ENCODE measurements at places on chromosomes 7 and 10.

- DNase-seq: no peak
Measured at GRCh38 chr7:146115851-146116520, 615 bp upstream of the CNTNAP2 start.

DNA sequence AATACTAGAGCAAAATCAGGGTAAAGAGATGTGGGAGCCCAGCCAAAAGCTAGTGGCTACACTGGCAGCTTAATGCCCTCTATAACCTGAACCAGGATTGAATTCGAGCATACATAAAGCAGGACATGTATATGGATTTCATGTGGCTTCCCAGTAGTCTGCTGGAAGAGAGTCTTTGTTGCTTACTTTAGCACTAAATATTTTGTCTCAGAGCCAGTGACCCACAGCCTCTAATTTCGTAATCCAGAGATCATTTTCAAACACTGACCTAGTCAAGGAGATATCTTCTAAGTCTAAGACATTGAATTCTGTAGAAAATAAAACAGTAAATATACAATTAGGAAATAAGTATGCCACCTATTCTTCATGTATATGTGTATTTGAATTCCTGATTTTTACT is 64.2 kb upstream of the GNAI1 start:
- DNase-seq: no peak

GRCh38 chr10:119305860-119306513 is 98.6 kb downstream of the GRK5 start:
- DNase-seq: peak; percentile 79

DNA sequence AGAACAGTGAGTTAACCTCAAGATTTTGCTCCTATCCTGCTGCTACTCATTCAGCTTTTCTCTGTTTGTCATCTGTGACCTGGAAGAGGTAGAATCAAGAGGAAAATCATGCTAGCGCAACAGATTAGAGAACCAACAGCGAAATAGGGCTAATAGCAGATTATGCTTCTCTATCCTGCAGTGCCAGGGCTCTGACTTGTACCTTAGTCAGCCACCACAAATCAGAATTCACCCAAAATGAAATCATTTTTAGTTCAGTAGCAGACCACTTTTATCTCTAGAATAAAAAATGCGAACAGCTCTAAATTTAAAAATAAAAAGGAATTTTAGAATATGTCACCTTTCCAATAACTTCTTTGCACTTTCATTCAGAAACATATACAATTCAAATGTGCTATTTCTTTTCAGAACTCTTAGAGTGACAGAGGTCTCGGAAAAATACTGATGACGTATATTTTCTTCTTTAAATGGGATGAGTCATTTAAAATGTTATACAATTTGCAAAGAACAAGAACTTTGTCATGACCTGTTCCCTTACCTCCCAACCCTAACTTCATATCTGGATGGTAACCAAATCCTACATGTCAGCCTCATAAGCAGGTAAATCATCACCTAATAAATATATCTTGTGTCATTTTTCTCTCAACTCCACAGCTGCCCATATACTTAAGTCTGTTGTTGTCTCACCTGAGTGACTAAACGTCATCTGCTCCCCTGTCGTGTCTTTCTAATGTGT is 896.4 kb downstream of the PCDH15 start:
- DNase-seq: no peak

DNA sequence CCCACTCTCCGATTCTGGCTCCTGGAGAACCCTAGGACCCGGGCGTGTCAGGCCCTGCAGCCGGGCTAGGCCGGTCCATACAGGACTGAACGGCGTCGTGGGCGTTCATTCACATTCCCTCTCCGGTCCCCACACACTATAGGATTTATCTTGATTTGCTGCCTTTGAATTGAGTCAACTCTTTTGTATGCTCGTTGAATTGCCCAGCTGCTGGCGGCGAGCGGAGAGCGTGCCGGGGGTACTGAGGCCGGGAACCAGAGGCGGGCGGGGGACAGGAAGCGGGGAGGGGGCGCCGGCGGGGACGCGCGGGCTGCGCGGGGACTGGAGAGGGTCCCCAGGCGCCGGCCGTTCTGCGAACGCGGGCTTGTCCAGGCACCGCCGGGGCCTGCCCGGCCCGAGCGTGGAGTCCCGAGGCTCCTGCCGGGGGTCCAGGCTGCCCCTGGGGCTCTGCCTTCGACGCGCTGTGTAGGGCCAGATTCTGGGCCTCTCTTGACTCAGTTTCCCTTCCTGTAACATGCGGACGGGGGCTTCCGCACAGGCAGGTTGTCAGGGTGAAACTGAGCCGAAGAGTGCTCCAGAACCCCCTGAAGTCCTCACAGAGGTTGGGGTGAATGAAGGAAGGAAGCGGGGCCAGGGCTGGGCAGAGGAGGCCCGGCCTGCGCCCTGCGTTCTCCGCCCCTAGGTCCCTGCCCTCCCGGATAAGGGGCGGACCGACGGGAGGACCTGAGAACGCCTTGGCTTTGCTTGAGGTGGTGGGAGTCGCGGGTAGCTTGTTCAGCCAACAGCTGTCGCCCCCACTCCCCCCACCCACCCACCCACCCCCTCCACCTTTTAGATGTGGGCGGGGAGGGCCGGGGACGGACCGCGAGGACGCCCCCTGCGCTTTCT is 769 bp upstream of the ELFN1 start:
- no peak for DNase-seq

DNA sequence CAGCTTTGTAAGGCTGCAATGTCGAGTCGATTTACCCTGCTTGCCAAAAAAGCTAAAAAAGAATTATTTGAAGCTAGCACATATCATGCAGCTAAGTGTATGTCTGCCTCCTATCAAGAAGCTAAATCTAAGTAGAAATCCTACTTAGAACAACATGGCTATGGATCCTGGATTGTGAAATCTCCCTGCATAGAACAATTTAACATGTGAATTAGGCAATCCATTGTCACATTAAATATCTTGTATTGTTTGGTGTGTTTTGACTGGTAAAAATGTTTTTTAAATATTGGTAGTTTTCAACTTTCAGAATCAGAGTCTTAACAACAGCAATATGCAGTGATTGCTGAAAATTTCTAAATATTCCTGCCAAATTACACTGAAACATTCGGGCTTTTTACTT is 73.3 kb downstream of the SKIDA1 start:
- DNase-seq: no peak

GRCh38 chr7:33640741-33641140 is 264.6 kb upstream of the BMPER start:
- DNase-seq: no peak

DNA sequence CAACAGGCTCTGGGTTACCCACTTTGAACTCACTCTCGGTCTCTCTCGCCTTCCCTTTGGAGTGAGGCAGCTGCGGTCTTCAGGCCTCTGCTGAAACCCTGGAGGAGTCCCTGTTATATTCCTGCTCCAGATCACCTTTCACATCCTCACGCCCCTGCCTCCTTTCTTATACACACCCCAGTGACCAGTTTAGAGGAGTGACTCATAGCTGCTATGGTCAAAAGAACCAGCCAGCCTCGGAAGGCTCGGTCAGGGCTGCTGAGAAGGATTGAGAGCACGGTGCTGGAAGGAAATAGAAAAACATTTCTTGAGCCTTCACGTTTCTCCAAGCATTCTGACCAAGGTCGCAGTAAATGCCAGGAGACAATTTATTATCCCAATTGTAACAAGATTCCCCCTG is 28.3 kb upstream of the SVOPL start:
- no peak for DNase-seq

DNA sequence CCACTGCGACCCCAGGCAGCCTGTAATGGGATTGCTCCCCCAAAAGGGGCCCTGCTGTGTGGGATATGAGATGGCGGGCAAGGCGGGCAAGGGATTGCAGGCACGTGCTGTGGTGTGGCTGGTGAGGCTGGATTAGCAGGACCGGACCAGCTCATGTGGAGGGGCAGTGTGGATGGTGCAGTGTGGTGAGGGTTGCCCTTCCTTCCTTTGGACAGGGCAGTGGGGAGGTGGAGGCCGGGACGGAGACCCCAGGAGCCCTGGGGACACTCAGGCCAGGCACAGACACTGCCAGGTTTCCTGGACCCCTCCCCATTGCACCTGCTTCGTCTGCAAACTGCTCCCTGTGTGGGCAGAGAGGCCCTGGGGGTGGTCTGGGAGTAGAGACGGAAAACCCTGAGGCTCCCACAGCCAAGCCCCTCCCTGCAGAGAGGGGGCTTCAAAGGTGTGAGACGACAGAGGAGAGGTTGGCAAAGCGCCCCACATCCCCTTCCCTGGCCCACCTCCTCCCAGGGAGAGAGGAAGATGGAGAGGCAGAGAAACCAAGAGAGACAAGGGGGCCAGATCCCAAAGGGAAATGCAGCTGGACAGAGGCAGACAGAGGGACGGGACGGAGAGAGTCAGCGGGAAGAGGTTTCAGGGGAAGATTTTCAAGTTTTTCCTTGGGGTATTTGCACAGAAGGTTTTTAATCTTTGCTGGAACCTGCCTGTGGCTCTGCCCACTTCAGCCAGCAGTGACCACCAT is 89.2 kb downstream of the MICALL2 start:
- no peak for DNase-seq

DNA sequence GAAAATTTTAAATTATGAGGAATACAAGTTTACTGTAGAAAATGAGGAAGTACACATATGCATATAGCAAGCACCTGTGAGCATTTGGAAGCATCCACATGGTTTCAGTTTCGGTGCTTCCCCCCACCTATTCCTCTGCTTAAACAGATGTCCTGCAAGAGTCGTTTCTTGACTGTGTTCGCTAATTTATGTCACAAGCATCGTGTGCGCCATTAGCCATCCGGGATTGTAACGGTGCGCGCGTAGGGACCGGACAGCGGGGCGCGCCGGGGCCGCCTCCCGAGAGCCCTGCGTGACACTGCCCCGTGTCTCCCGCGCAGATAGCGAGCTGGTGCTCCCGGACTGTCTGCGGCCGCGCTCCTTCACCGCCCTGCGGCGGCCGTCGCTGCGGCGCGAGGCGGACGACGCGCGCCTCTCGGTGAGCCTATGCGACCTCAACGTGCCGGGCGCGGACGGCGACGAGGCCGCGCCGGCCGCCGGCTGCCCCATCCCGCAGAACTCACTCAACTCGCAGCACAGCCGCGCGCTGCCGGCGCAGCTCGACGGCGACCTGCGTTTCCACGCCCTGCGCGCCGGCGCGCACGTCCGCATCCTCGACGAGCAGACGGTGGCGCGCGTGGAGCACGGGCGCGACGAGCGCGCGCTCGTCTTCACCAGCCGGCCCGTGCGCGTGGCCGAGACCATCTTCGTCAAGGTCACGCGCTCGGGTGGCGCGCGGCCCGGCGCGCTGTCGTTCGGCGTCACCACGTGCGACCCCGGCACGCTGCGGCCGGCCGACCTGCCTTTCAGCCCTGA is 90.9 kb downstream of the NEURL1 start:
- DNase-seq: peak; percentile 57

DNA sequence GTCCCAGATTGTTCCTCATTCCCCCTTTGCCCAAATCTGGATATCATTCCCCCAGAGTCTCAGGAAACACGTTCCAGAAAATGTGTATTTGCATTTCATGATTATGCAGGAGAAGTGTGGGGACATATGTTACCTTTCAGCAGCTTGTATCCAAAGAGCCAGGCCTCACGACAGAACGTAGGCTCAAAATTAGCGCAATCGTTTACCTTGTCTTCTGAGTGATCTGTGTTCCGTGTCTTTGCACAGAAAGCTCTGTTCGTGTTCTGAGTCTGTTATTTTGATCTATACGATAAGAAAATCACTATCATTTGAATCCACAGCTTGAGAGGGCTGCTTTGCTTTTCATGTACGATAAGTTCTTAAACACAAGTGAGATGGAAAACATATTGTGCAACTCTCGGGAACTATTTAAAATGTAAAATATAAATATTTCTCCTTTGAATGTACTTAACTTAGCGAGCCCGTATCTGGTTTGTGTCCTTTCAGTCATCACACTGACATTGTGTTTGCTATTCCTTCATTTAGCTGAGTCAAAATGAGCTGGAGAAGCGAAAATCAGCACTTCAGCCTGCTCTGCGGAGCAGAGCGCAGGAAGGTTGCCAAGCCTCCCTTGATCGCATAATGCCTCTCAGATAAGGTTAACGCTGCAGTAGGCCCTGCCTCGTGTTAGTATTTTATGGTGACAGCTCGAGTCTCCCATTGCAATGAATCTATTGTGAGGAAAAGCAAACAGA is 80.2 kb upstream of the CACNB2 start:
- DNase-seq: no peak

GRCh38 chr7:120700796-120701195 is 157.1 kb downstream of the TSPAN12 start:
- no peak for DNase-seq

- DNase-seq: no peak
Measured at GRCh38 chr10:4285121-4285520, 500.1 kb upstream of the KLF6 start.

DNA sequence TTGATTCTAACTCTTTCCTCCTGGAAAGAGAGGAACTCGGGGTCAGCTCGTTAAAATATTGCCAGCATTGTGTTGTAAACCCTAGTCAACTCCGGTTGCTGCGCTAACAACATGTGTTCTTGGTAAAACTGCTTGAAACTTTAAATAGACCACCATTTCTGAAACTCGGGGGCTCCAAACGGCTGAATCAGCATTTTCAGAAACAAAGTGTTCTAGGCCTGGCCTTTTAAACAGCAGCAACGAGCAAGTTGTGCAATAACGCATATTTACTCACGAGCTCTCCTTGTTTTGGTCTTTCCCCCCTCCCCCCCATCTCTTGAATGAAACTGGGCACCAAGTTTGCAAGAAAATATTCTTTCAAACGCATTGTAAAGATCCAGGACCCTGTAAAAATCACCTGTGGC is 9.2 kb upstream of the GRB10 start:
- DNase-seq: no peak

GRCh38 chr10:58576751-58577436 is 64.2 kb downstream of the BICC1 start:
- DNase-seq: no peak

- DNase-seq: no peak
Measured at GRCh38 chr10:103737735-103738367, 117.5 kb downstream of the SH3PXD2A start.

- no peak for DNase-seq
Measured at GRCh38 chr7:107427462-107427861, 42.4 kb upstream of the GPR22 start.

- no peak for DNase-seq
Measured at GRCh38 chr7:85457911-85458310, 271.1 kb upstream of the SEMA3D start.

DNA sequence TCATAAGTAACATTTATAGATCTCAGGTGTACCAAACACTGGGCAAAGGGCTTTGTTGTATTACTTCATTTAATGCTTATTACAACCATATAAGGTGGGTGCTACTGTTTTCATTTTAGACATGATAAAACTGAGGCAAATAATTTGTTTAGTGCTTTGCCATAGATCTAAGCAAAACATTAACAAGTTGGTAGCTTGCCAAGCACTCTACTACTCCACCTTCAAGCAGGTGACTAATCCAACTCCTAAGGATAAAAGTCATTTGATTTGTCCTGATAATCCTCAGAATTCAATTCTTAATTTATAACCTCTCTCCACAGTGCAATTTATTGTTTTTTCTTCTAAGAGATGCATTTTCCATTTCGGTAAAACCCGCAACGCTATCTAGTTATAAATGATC is 646.4 kb downstream of the GRM8 start:
- DNase-seq: no peak

DNA sequence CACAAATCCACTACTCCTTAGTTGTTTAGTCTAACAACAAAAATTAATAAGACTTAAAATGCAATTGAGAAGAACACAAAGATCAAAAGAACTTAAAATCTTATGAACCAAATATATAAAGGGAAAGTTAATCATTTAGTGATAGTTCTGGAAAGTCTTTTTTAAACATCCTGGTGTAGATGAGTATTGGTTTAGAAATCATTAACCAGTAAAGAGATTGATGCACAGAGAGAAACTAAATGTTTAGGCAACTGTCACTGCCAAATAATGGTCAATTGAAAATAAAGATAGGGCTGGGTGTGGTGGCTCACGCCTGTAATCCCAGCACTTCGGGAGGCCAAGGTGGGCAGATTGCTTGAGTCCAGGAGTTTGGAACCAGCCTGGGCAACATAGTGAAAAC is 44.9 kb downstream of the SP8 start:
- DNase-seq: no peak
